Glutamatergic neuron (in vitro differentiated cells): ENCODE measurements at places on chromosomes 1 and 21.

- no peak overlapping the region for H3K4me3 ChIP-seq
- no peak for DNase-seq
- no peaks in the 10 kb centered on the region for H3K4me1 ChIP-seq
- H3K27me3 ChIP-seq = peaks cover 2% of the 10 kb centered on the region
- H3K36me3 ChIP-seq = no peaks in the 10 kb centered on the region
- no peak overlapping the region for H3K27ac ChIP-seq
These were observed 6.4 kb downstream of the FNDC7 start for GRCh38 chr1:108718927-108719655.

- no peak overlapping the region for H3K27ac ChIP-seq
- no peak overlapping the region for H3K4me3 ChIP-seq
- H3K36me3 ChIP-seq = no peaks in the 10 kb centered on the region
- peaks cover 2% of the 10 kb centered on the region for H3K27me3 ChIP-seq
- DNase-seq = no peak
- peaks cover 6% of the 10 kb centered on the region for H3K4me1 ChIP-seq
These were observed 365.3 kb upstream of the ADGRL4 start for GRCh38 chr1:79371802-79372201.

- H3K4me3 ChIP-seq = peak overlapping the region; percentile 100
- H3K4me1 ChIP-seq = peaks cover 31% of the 10 kb centered on the region
- DNase-seq = no peak
These were observed 2.8 kb downstream of the ELAVL4 start for GRCh38 chr1:50111503-50111902.

DNA sequence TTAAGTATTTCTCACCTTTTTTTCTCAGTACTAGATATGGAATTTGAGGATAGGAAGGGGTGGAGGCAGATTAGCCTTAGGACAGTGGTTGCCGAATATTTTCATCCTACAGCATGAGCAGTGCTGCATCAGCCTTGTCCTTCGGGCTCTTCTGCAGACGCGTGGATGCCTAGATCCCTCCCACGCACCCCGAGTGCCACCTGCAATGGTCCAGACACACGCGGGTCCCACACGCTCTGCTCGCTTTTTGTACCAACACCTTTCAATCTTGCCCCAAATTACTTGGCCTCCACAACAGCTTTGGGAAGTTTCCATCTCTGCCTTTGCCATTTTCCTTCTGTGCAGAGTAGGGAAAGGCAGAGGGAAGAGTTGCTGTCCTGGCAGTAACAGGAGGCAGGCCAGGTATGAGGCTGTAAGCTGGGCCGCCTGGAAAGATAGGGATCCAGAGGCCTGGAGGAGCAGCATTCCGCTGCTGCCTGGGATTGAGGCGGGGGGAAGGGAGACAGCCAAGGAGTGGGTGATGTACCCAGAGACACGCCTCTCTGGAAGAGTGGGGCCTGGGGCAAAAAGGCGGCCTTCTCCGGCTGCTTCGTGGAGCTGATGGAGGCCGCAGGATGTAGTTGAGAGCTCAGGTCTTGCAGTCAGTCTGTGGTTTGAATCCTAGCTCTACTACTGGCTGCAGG is 467.7 kb downstream of the KIF26B start:
- no peak for DNase-seq
- H3K4me1 ChIP-seq = no peaks in the 10 kb centered on the region
- H3K36me3 ChIP-seq = no peaks in the 10 kb centered on the region
- H3K27me3 ChIP-seq = no peaks in the 10 kb centered on the region

DNA sequence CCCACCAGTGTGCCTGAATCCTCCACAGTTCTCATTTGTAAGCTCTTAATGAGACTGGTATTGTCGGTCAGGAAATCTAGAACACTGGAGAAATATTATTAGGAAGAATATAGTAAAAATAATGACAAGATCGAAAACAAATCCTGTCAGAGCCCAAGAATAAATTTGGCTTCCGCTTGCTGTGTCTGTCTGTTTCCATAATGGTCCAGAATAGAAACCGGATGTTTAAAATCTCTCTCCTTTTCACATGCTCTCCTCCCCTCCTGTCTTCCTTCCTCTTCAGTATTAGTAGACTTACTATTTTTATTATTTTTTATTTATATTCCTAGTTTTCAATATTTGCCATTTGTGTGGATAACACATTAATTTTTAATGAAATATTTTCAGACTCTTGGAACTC is 187.7 kb downstream of the SDCCAG8 start:
- H3K27ac ChIP-seq = no peak overlapping the region
- H3K4me1 ChIP-seq = peaks cover 22% of the 10 kb centered on the region
- H3K36me3 ChIP-seq = no peaks in the 10 kb centered on the region

DNA sequence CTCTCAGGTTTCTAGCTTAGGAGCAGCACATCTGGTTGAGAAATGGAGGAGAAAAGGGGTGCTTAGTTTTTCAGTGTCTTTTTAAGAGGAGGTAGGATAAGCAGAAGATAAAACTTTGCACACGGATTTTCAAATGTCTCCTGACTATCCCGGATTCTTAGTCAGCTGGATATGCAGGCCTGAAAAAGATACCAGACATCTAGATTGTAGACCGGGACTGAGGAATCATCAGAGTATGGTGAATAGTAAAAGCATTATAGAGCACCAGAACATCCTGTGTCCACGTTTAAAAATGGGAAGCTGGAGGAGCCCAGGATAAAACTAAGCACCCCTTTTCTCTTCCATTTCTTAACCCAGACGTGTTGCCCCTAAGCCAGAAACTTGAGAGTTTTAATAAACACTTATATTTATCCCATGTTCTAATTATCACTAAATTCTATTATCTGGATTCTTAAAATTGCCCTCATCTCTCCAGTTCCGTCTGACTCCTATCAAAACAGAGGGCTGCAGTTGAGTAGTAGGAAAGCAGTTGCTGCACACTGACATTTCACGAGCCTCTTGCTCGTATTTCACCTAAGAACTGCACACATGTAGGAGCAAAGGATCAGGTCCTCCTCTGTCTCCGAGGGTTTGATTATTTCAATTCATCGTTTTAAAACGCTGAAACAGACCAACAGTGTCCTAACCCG is 609 bp downstream of the PIGK start:
- H3K27ac ChIP-seq = peak overlapping the region; percentile 92
- no peak for DNase-seq
- H3K27me3 ChIP-seq = no peaks in the 10 kb centered on the region

DNA sequence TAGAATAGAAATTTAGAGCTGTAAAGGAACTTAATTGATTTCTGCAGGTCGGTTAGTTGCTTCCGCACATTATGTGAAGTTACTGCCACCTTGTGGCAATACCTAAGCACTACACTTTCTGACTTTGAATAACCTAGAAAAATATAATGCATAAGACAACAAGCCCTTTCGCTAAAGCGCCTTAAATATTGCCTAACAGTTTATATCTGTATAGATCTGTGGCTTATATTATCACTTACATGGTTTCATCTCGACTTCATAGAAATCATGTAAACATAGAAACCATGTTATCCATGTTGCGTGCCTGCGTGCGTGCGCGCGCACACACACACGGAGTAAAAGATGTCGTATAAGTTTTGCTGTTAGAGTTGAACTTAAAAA is 10.9 kb upstream of the IFI16 start:
- no peak for DNase-seq
- peaks cover 1% of the 10 kb centered on the region for H3K27me3 ChIP-seq
- H3K36me3 ChIP-seq = no peaks in the 10 kb centered on the region
- peak overlapping the region; percentile 83 for H3K4me3 ChIP-seq
- H3K4me1 ChIP-seq = peaks cover 15% of the 10 kb centered on the region

- no peak for DNase-seq
- H3K27me3 ChIP-seq = no peaks in the 10 kb centered on the region
- H3K36me3 ChIP-seq = no peaks in the 10 kb centered on the region
- H3K4me3 ChIP-seq = no peak overlapping the region
- peaks cover 6% of the 10 kb centered on the region for H3K4me1 ChIP-seq
- no peak overlapping the region for H3K27ac ChIP-seq
These were observed 265.7 kb downstream of the GRIK3 start for GRCh38 chr1:36768486-36769178.

DNA sequence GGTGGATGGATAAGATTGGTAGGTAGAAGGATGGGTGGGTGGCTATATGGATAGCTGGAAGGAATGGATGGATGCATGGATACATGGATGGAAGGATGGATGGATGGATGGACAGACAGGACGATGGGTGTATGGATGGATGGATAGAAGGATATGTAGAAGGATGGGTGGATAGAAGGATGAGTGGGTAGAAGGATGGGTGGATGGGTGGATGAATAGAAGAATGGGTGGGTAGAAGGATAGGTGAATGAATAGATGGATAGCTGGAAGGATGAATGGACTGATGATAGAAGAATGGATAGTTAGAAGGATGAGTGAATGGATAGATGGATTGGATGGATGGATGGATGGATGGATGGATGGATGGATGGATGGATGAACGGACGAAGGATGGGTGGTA is 5.0 kb downstream of the MASP2 start:
- H3K27ac ChIP-seq = no peak overlapping the region
- no peak overlapping the region for H3K4me3 ChIP-seq
- peaks cover 7% of the 10 kb centered on the region for H3K4me1 ChIP-seq
- H3K27me3 ChIP-seq = peaks cover 3% of the 10 kb centered on the region
- no peaks in the 10 kb centered on the region for H3K36me3 ChIP-seq

GRCh38 chr1:11764519-11764918 is 2.5 kb downstream of the C1orf167 start:
- peaks cover 6% of the 10 kb centered on the region for H3K4me1 ChIP-seq
- H3K27me3 ChIP-seq = peaks cover 15% of the 10 kb centered on the region
- DNase-seq = no peak
- peaks cover 5% of the 10 kb centered on the region for H3K36me3 ChIP-seq

DNA sequence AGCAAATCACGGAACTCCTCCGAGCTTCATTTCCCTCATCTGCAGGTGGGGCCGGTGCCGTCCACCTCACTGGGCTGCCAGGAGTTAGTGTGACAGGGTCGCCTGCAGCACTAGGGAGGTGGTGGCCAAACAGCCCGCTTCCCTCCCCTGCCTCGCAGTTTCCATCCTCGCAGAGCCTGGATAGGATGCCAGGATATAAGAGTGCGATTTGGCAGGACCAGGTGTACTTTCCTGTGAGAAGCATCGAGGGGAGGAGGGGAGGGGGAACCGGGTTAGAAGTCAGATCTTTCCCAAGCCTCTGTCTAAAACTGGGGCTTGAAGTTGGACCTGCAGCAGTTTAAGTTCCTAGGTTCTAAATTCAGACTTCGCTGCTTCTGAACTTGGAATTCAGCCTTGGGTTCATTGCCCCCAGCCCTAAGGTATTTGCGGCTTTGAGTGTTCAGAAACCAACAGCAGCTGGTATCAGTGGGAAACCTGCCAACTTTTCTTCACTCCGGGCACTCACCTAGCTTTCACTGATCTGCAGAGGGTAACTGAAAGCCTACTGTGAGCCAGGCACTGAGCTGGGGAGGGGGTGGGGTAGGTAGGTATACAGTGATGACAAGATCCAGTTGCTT is 1.7 kb upstream of the JUN start:
- no peak for DNase-seq
- H3K4me3 ChIP-seq = peak overlapping the region; percentile 89
- H3K27me3 ChIP-seq = peaks cover 14% of the 10 kb centered on the region
- peaks cover 11% of the 10 kb centered on the region for H3K36me3 ChIP-seq
- peaks cover 1% of the 10 kb centered on the region for H3K4me1 ChIP-seq

DNA sequence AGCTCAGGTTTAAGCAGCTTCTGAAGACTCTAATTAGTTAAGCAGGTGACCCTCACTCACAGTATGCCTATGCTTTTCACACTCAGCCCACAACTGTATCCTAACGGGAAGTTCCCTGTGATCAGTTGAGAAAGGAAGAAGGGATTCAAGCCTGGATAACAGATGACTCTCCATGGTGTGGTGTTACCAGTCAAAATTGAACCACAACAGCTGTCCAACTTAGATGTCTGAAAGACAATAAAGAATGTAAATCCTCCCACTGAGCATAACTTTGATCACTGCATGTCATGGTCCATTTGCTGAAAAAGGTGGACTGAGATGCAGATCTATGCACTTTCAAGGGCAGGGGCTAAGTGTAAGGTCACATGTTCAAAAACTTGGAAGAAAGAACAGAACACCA is 32.3 kb upstream of the DIPK1A start:
- no peak for DNase-seq
- H3K4me1 ChIP-seq = no peaks in the 10 kb centered on the region
- no peak overlapping the region for H3K27ac ChIP-seq

- peaks cover 6% of the 10 kb centered on the region for H3K36me3 ChIP-seq
- no peak overlapping the region for H3K4me3 ChIP-seq
- H3K4me1 ChIP-seq = no peaks in the 10 kb centered on the region
- no peak overlapping the region for H3K27ac ChIP-seq
- DNase-seq = no peak
These were observed 643.5 kb downstream of the AJAP1 start for GRCh38 chr1:5297886-5298239.

- H3K27me3 ChIP-seq = peaks cover 7% of the 10 kb centered on the region
- H3K4me1 ChIP-seq = peaks cover 1% of the 10 kb centered on the region
- H3K4me3 ChIP-seq = no peak overlapping the region
- H3K27ac ChIP-seq = no peak overlapping the region
These were observed 30.6 kb upstream of the KDM4A start for GRCh38 chr1:43619314-43619790.

- H3K4me3 ChIP-seq = no peak overlapping the region
- DNase-seq = no peak
- H3K4me1 ChIP-seq = peaks cover 4% of the 10 kb centered on the region
- peaks cover 6% of the 10 kb centered on the region for H3K27me3 ChIP-seq
- H3K27ac ChIP-seq = no peak overlapping the region
- no peaks in the 10 kb centered on the region for H3K36me3 ChIP-seq
These were observed 7.6 kb upstream of the ARHGEF10L start for GRCh38 chr1:17531682-17532487.

DNA sequence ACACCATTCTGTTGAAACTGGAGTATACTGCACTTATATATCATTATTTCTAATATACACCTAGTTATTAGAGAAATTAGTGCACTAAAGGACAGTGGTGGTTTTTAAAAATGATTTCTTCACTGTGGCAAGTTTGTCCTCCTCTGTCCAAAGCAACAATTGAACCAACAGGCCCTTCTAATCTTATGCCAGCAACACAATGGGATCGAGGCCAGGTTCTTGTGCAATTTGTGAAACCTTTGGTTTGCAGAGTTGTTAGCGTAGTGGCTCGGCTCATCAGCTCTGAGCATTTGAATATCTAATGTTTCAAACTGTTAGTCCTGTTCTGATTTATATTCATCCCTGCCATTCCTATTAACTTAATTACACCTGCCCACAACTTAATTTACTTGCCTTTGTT is 9.9 kb upstream of the LRRC39 start:
- H3K27me3 ChIP-seq = no peaks in the 10 kb centered on the region
- H3K36me3 ChIP-seq = no peaks in the 10 kb centered on the region
- no peak overlapping the region for H3K27ac ChIP-seq
- no peak overlapping the region for H3K4me3 ChIP-seq

- no peak for DNase-seq
- no peak overlapping the region for H3K27ac ChIP-seq
- H3K36me3 ChIP-seq = no peaks in the 10 kb centered on the region
- H3K4me1 ChIP-seq = no peaks in the 10 kb centered on the region
- no peak overlapping the region for H3K4me3 ChIP-seq
These were observed 13.9 kb downstream of the PHTF1 start for GRCh38 chr1:113745425-113745824.
